Stimulated activated CD4-positive, alpha-beta T cell treated with anti-CD3 and anti-CD28 coated beads, TNF-alpha, amount 100 ng/mL, for 4 hours (primary cell): ENCODE measurements at places on chromosomes 7 and 10.

GRCh38 chr10:25498645-25499044 is 323.8 kb downstream of the GPR158 start:
- no peak for DNase-seq

- DNase-seq = no peak
Measured at GRCh38 chr10:43384252-43385221, 13.1 kb downstream of the FXYD4 start.

- DNase-seq = no peak
Measured at GRCh38 chr7:132257253-132257652, 319.0 kb downstream of the PLXNA4 start.

GRCh38 chr10:99612167-99612831 is 7.9 kb downstream of the SLC25A28 start:
- no peak for DNase-seq

DNA sequence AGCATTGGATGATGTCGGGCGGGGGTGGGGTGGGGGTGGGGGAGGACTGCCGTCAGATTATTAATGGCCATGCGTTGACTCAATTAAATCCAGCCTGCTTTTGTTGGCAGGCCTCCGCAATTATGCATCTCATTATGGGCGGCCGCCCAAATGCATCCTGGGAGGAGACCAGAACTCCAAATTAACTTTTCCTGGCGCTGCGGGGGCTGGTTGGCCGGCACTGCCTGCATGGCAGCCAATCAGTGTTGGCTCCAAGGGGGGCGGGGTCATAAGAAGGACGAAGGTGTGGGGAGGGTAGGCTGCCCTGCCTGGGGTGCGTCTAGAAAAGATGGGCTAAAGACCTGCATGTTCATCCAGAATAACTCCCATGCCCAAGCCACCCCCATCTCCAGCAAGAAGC is 83.9 kb upstream of the PAX2 start:
- no peak for DNase-seq

DNA sequence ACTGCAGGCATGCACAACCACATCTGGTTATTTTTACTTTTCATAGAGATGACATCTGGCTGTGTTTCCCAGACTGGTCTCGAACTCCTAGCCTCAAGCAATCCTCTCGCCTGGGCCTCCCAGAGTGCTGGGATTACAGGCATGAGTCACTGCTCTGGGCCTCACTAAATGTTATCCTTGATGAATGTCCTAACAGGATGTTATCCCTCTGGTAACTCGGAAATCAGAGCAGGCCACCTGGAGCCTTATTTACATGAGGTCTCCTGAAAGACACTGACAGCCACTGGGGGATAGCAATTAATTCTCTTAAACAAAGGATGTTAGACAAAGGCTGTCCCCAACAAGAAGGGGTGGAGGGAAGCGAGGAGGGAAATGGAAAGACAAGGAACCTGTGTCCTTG is 4.5 kb upstream of the ZNF438 start:
- no peak for DNase-seq

DNA sequence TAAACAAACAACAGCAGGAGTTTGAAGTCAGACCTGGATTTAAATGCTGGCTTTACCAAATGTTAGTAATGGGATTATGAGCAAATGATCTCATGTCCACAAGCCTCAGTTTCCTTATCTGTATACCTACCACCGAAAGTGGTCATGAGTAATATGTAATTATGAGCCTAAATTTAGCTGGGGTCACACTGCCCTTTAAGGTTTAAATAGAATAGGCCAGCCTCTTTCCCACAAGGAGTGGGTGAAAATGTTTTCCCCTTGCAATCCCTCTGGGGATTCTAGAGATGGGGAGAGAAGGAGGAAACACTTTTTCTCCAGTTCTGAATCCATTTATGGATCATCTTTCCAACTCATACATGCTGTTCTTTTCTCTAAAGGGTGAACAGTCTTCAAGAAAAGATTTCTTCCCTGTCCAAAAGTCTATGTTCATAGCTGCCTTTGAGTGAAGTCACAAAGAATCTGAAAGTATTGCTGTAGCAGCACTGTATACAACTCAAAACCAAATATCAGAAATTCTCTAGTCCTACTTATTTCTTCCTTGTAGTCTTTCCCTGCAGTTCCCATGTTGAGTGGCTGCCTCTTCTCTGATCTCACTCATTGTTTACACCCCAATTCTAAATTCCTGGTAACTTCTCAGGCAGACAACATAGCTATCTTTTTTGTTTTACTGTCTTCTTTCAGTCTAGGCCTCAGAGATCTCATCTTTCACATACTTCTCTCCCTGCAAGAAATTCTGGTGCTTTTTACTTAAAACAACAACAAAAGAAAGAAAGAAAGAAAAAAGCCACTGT is 7.4 kb upstream of the TSPAN12 start:
- DNase-seq = no peak

DNA sequence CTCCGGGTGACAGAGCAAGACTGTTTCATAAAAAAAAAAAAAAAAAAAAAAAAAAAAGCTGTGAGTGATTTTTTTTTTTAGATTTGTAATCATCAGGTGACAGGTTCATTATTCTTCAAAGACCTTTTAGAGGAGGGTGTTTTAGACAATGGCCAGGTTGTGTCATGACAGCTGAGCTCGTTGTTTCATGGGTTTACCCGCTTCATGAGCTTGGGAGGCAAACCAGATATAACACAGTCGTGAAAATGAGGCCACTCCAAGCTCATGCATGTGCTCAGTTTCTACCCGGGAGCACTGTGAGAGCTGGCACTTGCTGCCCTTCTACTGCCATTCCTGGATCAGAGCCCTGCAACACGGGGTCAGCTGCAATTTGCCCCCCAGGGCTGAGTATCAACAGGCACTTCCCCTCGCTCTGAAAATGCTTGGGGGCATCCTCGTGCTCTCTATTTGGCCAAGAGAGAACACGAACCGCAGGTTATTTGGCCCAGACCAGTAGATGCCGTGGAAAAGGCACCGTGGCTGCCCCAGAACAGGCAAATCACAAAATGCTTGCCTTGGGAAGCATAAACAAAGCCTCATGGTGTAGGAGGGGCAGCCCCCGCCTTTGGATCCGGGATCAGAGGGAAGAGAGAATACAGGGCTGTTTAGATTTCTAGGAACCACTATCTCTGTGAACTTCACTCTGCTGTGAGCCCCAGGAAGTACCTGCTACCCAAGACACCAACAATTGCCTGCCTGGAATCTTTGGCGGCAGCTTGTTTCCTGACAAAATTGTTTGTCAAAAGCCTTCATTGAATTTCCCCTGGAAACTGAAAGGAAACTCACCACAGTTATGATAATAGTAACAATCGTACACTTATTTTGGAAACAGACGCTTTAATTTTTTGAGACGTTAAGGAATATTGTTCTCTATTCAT is 371.0 kb downstream of the FRMD4A start:
- no peak for DNase-seq

DNA sequence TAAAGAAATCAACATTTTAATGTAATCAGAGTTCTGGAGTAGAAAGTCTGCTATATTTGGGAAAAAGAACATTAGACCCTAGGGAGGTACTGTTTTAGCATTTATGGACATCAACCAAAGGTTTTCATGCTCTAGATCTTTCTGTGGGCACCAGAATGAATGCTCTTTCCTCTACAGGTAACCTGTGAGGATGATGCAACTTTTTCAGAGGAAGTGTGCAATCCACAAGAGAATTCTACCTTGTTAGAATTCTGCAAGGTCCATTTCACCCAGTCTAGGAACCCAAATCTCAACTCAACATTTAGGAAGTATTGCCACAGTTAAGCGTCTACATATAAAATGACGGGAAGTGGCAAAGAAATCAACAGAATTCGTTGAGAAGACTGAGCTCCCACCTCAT is 139.9 kb upstream of the FAM171A1 start:
- DNase-seq = no peak

GRCh38 chr7:128903621-128904361 is 6.7 kb downstream of the KCP start:
- no peak for DNase-seq

DNA sequence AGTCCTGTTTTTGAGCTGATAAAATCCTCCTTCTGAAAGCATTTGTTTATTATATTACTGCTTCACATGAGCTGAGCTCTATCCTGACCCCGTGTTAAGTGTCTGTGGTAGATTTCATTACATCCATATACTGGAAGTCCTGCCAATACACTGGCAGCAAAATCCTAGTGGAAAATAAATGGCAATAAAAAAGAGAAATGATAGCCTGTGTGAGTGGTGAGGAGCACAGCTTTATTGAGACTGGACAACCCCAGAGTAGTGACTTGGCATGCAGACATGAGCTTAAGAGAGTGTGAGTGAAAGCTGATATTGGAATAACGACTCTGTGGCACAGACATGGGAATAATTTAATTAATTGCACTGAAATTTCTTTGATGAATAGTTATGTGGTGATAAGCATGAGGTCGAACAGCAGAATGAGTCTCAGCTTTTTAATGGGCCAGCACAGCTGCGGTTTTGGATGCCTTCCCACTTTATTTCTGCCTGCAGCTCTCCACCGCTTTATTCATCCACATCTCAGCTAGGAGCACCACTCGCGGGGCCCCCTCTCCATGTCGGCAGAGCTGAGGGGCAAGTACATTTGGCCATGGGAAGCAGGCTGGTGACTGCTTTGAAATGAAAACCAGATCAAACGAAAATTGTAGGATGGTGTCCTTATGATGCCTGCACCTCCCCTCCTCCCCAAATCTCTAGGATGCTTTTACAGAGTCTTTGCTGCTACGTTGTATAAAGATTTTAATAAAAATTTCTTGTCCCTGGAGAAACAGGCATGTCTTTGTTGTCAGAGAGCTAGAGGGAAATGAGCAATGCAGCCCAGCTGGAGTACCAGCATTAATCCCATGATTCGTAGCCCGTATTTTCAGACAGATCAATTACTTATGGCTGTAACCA is 494.3 kb downstream of the AUTS2 start:
- no peak for DNase-seq

DNA sequence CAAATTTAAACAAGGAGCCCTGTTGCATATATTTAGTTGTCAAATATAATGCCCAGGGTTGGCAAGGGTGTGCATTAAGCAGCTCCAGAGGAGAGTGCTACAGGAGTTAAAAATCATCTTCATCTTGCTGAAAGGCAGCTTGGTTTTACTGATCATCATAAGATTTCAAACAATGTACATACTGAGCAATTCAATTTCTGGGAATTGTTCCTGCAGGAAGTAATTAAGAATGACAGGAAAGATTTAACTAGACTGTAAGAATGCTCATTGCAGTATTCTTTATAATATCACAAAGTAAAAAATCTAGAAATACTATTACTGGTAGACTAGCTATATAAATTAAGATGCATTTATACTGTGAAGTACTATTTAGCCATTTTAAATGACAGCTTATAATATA is 153.6 kb downstream of the DYNC1I1 start:
- DNase-seq = no peak

GRCh38 chr7:106356-106755 is 86.0 kb upstream of the FAM20C start:
- no peak for DNase-seq

- DNase-seq = no peak
Measured at GRCh38 chr10:110529596-110530011, 31.9 kb downstream of the DUSP5 start.

DNA sequence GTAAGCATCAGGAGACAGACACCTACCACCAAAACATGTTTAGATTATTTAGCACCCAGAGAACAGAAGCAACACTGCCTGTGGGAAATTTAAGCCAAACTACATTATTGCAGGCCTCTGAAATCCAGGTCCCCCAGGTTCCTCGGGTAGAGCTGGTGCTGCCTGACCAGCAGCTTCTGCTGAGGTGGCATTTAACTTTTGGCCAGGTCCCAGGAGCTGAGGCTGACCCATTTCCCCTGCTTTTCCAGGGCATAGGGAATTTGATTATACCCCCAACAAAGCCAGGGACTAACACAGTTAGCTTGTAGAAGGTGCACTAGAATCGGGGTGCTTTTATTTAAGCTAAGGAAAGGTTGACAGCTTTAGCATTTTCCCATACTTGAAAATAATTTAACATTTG is 4.7 kb downstream of the LRRC4 start:
- no peak for DNase-seq

DNA sequence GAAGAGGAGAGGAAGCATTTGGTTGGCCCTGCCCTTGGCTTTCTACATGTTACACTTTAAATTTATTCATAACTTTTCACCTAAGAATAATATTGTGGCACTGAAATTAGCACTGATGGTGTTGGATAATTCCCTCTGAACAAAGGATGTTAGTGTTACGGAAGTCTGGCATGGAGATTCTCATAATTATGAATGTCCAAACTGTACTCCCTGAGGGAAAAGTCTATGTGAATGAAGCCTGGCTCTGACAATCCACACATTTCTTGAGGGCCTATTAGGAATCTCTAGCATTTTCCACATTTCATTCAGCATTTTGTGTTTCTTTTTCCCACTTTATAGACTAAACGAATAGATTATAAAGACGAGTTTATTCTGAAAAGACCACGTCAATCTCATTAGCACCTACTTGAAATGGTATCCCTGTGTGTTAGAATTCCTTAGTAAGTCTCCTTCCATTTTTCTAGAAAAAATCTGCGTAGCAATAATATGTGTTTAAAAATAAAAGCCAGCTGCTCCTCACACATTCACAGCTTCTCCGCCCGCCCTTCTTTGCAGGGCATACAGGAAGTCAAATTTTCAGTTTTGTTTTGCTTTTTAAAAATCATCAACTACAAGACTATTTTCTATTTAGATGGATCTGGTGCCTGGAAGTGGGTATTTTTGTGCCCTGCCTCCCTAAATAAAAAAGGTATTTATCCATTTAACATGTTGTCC is 131.8 kb upstream of the PALS2 start:
- no peak for DNase-seq

- DNase-seq = no peak
Measured at GRCh38 chr10:91043173-91043910, 122.5 kb upstream of the ANKRD1 start.

DNA sequence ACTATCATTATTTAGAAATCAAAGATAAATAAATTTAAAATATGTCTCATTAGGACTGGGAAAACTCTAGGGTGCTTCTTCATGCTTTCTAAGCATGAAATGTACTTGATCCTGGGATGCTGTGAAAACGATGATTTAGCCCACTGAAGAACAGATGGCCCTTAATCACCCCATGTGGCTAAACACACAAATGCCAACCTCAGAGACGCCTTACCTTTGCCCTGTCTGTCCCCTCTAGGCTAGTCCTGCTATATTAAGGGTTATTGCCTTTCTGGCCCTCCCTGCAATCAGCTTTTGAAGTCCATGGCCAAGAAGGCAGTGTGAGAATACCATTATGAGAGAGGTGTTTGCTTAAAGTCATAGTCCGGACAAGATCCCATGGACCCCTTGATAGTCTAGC is 217.2 kb downstream of the TWIST1 start:
- no peak for DNase-seq

- no peak for DNase-seq
Measured at GRCh38 chr7:28921822-28922221, 36.3 kb downstream of the TRIL start.

GRCh38 chr7:88635149-88635548 is 124.4 kb upstream of the ZNF804B start:
- no peak for DNase-seq

- DNase-seq = no peak
Measured at GRCh38 chr7:156386097-156386496, 254.5 kb upstream of the RNF32 start.

DNA sequence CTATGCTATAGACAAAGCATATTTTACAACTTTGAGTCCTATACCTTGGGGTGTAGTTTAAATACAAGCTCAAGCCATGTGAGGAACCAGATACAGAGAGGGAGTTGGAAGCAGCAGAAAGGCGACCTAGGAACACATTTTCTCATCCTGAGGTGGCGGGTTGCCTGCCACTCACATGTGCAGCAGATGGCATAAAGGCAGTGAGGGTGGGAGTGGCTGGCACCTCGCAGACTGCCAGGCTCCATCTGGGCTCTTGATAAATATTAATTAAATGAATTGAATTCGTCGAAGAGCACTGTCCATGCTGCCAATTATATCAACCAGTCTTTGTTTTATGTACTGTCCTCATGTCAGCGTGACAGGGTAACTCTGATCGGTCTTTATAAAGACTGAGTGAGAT is 79.0 kb upstream of the SEMA3C start:
- DNase-seq = no peak
